ENCODE measurements at places on chromosomes 5 and 9.

DNA sequence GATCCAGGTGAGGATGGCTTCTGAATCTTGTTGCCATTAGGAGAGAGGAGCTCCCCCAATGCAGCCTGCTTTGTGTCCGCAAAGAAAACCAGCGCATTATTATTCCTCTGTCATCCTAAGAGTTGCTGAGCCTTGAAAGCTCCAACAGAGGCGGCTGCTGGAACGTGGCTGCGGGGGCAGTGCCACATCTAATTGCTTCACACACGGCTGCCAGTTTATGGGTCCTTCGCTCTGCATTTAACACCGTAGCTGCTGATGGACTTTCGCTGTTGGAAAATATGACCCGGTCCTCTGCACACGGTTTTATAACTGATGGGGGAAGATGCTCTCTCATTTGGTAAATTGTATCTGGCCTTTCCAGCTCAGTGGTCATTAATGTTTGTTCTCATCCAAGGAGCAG lies 38.0 kb downstream of the ZNF622 start:
- DNase-seq = no peak

- DNase-seq = peak; percentile 83
Observed at GRCh38 chr5:14581106-14581890, at the start of gene OTULINL. OTULINL (plus strand) TSS chr5:14581792; CDS start chr5:14581895, 103 bp downstream.

GRCh38 chr9:112541685-112542084 lies 55.1 kb downstream of the KIAA1958 start:
- DNase-seq = no peak

- peak; percentile 71 for DNase-seq
Observed at GRCh38 chr5:134140530-134141201, 26.2 kb downstream of the TCF7 start.

DNA sequence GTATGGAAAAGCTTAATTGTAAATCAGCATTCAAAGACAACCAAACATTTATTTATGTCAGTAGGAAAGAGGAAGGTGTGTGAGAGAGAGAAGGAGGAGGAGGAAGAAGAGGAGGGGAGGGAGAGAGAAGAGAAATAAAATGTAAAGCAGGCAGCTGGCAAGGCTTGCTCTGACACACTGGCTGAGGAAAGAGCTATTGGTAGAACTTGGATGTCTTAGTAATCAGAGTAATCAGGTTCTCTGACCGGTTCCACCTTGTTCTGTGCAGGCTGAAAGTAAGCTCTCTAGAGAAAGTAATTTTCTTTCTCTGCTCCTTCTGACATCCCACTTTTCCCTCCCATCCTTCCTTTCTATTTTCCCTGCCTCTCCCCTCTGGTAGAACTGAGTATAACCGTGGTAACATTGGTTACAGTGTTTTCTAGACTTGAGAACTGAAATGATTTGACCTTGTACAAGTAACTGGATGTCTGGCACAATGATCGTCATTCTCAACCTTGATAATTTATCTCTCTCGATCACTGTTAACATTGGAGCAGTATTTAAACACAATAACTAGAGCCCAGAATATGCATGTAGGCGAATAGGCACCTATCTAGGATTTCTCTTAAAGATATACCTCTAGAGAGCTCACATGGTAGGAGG lies 33.3 kb downstream of the TLE4 start:
- DNase-seq = peak; percentile 31

- no peak for DNase-seq
Observed at GRCh38 chr5:53974021-53974420, 336.4 kb downstream of the ARL15 start.

- no peak for DNase-seq
Observed at GRCh38 chr5:56026863-56027300, 32.1 kb upstream of the IL6ST start.

GRCh38 chr5:173028811-173029327 lies 27.3 kb upstream of the CREBRF start:
- no peak for DNase-seq

- DNase-seq = no peak
Observed at GRCh38 chr5:75051217-75051751, 1.1 kb downstream of the GCNT4 start.

- no peak for DNase-seq
Observed at GRCh38 chr5:172379481-172379880, 74.8 kb downstream of the SH3PXD2B start.

GRCh38 chr5:147080391-147080790 lies 154.4 kb upstream of the STK32A start:
- DNase-seq = no peak

DNA sequence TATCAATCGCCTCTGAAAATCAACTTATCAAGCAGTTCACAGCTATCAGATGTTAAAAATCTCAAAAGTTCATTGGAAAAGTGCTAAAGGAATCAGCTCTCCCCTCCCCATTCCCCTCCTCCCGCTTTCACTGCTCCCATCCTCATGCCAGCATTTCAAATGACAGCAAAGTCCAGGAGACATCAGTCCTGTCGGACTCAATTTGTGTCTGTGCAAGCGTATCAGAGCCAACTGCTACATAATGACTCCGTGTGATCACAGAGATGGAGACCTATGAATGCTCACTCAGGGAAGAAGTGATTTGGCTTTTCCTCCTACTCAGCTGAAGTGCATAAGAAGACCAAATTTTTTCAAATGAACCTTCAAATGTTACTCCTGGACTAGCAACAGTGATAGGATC lies 937.2 kb upstream of the DMAC1 start:
- DNase-seq = no peak

GRCh38 chr9:70049672-70050271 lies 6.1 kb downstream of the MAMDC2 start:
- no peak for DNase-seq

- DNase-seq = no peak
Observed at GRCh38 chr5:36599986-36600779, 6.2 kb upstream of the SLC1A3 start.

DNA sequence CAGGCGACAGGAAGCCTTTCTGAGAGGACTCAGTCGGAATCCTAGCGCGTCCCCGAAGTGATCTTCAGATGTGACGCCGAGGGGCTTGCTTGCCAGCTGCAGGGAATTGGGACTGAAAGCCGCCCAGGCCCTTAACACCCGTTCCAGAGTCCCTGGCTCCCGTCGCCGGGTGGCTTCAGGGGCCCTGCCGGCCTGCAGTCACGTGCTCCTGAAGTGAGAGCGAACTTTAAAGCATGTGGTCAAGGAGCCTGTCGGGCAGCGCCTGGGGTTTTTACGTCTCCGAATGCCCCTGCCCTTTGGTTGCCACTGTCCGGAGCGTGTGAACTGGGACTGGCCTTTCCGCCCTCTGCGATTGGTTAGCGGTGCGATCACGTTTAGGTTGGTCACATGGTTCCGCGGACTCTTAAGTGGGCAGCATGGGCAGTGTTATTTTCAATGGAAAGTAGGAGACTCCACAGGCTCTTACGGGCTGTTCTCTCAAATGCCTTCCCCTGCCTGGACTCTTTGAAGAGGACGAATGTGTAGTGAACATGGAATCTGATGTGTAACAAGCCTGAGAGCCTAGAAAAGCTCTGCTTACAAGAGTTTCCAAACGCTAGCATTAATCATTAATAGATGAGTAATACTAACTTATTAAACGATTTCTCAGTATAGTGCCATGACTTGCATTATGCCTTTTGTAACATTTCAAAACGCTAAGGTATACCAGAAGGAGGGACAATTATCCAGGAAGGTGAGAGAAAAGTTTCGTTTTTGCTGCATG lies 1.9 kb downstream of the VLDLR start:
- no peak for DNase-seq

GRCh38 chr5:13866792-13867191 lies 77.7 kb downstream of the DNAH5 start:
- DNase-seq = no peak
